NCI-H1436 (cell line): ENCODE measurements at places on chromosomes 1 and 21.

DNA sequence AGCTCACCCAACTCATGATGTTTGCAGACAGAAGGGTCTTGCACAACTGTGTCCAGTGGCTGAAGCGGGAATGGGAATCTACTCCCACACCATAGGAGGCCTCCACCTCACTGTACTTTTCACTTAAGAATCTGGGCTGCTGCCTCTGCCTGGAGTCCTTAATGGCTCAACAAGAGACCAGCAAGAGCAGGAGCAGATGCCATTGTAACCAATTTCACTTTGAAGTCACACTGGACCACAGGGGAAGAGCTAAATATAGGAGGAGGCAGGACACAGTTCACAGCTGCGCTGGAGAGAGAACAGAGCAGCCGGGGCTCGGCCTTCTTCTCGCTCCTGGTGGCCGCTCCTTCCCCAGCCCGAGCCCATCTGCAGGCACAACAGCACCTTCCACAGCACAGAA, 120.4 kb downstream of the SIPA1L2 start:
- no peak for DNase-seq

DNA sequence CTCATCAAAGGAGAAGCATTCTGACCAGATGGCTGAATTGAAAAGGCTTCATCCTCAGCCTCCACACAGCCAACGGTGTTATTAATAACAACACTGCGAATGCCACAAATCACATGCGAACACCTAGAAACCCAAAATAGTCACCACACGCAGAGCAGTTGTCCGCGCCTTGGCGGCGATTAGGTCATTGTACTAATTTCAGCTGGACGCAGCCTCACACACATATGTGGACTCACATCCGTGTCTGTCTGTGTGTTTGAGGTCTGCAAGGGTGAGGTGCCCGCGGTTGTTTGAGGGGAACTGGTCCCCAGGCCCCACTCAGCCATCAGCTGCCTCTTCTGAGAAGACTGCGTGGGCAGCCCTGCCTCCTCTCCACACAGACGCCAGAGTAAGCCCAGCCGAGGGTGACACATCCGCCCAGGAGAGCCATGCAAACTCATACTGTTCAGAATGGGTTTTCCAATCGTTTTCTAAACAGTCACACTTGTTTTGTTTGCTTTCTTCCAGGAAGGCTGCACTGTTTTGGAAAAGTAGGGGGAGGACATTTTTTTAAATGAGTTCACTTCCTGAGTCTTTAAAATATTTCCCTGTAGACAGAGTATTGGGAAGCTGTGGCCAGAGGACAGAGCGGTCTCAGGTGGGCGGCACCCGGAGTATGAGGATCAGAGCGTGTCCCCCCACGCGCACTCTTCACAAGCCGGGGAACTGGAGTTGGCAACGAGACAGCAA, 53.4 kb downstream of the TOMM20 start:
- no peak for DNase-seq

GRCh38 chr1:31193729-31194128, 46.0 kb downstream of the NKAIN1 start:
- no peak for DNase-seq

DNA sequence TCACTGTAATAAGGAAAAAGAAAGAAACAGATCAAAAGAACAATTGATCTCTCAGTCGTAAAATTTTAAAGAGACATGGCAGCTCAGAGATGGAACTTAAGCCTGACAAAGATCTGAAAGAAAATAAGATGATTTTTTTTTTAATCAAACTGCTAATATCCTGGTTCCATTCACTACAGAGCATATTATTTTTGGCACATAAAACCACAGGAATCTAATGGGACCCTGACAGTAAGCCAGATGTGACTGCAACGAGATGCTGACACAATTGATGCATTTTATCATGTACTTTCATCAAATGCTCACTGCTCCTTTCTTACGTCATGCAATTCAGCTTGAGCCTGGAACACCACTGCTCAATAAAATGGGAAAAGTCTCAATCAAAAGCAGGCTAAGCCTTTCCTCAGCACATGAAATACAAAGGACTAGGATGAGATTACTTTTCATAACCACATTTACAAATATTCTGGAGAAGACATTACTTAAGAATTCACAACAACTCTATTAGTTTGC, 16.6 kb downstream of the GPATCH2 start:
- DNase-seq: no peak

DNA sequence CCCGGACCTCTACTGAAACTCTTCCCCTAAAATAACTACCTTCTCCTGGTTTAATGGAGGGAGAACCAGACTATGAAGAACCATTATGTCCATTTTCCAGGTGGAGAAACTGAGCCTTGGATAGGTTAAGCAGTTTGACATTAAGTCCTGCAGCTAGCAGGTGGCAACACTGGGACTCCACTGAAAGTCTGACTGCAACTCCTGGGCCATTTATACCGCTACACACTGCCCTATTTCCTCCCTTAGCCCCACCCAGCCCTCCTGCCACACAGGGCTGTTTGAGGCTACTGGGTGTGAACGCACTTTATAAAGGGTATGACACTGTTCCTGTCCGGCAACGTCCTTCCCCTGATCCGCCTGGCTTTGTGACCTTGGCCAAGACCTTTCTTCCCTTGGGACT, 511 bp upstream of the INPP5B start:
- DNase-seq: no peak

GRCh38 chr1:66294707-66295370, 239.1 kb upstream of the SGIP1 start:
- DNase-seq: no peak

- no peak for DNase-seq
These were observed 19.1 kb upstream of the HMGCS2 start for GRCh38 chr1:119787776-119788175.
